ENCODE measurements at places on chromosomes 2 and 18.

DNA sequence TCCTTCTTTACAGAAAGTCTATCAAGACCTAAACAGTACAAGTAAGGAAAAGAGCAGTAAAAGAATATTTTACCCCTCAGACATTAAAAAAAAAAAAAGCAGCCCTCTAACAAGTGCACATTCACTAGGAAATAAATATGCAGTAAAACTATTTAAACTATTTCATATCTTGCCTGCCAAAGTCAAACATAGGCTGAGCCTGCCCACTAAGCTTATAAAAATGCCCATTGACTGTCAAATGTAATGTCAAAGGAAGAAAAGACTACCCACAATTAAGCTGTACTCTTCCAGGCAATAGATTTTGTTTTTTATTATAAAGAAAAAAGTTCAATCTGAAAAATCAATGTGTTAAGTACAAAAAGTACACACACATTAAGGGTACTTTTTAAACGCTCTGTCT lies 11.8 kb downstream of the ALS2 start:
- no peak for DNase-seq

DNA sequence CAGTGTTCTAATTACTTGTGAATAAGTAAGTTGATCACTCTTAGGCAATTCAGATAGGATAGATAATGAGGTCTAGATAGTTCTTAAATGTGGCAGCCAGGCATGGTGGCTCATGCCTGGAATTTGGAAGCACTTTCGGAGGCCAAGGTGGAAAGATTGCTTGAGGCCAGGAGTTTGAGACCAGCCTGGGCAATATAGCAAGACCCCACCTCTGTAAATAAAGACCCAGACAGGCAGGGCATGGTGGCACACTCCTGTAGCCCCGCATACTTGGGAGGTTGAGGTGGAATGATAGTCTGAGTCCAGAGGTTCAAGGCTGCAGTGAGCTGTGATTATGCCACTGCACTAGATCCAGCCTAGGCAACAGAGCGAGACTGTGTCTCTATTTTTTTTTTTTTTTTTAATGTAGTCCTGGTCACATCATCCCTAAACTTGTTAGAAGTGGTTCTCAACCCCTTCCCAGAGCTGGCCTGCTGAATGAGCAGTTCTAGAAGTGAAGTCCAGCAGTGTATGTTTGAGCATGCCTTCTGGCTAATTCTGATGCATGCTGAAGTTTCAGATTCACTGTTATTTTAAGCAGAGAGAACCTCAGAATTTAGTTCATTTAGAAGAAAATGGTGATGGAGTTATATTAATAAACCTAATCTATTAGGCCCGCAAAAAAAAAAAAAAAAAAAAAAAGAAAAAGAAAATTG lies 306.2 kb downstream of the PRKCE start:
- DNase-seq, result no peak

- no peak for DNase-seq
Measured at GRCh38 chr2:170883683-170884082, 45.4 kb upstream of the GORASP2 start.

- no peak for DNase-seq
Measured at GRCh38 chr18:56568986-56569385, 69.4 kb downstream of the TXNL1 start.

- no peak for DNase-seq
Measured at GRCh38 chr18:11512096-11513025, 97.0 kb upstream of the SLC35G4 start.

DNA sequence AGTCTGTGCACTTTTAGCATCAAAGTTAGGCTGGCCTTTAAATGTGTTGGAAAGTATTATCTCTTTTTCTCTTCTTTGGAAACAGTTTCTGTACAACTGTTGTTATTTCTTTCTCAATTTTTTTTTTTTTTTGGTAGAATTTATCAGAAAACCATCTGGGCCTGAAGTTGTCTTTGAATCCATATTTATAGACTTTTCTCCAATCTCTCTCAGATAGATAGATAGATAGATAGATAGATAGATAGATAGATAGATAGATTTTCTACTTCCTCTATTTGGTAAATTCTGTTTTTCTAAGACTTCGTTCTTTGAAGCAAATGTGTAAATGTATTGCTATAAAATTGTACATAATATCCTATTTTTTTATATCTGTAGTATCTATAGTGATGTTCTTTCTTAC lies 17.5 kb downstream of the DNAJC10 start:
- DNase-seq, result no peak

Data from colonic mucosa (tissue), 4 donors.